Tibial nerve (tissue), 4 donors: ENCODE measurements at places on chromosomes 1 and 21.

- no peak for DNase-seq
These were observed 744 bp downstream of the MIER1 start for GRCh38 chr1:66925558-66925910.

- DNase-seq: no peak
These were observed 237.4 kb downstream of the LMX1A start for GRCh38 chr1:165119086-165119485.

GRCh38 chr1:229117664-229118300 lies 153.1 kb upstream of the RAB4A start:
- DNase-seq: no peak

- DNase-seq: no peak
These were observed 28.3 kb downstream of the DDR2 start for GRCh38 chr1:162660574-162660973.
